ENCODE measurements at places on chromosomes 12 and 14.
A peak's percentile ranks its signal among the peaks of the same experiment; 100 is the strongest.

DNA sequence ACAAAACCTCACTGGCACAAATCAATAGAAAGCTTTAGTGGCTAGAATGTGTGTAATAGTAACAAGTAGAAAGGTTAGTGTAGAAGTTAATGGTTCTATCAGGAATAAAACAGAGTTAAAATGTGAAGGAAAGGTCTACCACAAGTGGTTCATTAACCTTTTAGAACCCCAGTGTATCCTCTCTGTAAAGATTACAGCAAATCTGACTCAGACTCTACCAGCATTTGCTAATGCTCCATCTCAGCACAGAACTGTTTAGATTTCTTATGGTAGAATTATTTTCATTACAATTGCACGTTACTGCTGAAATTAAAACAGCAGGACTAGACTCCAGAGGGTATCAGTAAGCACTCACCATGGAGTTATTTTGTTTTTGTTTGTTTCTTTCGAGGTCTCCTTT, 609.0 kb upstream of the LMO3 start:
- no peak for DNase-seq

DNA sequence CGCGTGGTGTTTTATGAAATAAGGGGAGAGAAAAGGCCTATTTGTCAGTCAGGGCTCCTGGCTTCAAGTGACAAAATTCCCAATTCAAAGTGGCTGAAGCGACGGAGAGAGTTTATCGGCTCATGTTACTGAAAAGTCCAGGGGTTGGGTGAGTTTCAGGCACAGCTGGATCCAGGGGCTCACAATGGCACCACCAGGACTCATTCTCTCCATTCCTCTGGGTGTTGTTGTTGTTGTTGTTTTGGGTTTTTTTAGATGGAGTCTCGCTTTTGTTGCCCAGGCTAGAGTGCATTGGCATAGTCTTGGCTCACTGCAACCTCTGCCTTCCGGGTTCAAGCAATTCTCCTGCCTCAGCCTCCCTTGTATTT, 119.4 kb downstream of the SCARB1 start:
- no peak for DNase-seq

DNA sequence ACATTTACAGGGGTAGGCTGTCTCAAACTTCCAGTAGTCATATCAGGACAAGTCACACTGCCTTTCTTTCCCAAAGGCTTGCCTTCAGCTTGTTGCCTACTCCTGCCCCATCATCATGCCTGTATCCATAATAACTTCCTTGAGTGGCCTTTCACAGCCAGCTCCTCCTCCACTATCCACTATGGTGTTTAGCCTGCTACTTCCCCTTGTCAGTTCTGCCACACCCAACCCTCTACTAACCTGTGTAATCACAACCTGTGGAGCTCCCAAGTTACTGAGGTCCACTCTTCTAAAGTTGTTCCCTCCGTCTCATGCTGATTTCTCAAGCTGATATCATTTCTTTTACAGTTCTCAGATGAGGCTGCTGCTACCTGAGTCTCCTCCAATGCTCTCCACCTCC, 159.9 kb downstream of the BMP4 start:
- no peak for DNase-seq

DNA sequence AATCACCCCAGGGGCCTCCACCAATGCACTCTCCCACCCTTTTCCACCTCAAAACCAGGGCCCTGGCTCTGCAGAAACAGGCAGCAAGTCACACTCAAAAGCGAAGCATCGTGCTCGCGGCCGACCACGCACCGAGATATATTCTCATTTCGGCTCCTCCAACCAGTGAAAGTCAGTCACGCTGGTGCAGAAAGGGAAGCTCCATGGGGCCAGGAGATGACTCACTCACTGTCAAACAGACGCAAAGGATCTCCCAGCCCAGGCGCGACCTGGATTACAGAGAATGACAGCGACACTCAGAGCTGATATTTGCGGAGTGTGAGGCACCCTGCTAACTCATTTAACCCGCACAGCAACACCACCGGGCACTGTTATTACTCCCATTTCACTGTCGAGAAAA, 173.6 kb downstream of the CALM1 start:
- no peak for DNase-seq

GRCh38 chr14:100557658-100558057, 29.6 kb downstream of the BEGAIN start:
- no peak for DNase-seq

- DNase-seq, result peak; percentile 75
These were observed 5.1 kb downstream of the ARHGDIB start for GRCh38 chr12:14956024-14956891.

DNA sequence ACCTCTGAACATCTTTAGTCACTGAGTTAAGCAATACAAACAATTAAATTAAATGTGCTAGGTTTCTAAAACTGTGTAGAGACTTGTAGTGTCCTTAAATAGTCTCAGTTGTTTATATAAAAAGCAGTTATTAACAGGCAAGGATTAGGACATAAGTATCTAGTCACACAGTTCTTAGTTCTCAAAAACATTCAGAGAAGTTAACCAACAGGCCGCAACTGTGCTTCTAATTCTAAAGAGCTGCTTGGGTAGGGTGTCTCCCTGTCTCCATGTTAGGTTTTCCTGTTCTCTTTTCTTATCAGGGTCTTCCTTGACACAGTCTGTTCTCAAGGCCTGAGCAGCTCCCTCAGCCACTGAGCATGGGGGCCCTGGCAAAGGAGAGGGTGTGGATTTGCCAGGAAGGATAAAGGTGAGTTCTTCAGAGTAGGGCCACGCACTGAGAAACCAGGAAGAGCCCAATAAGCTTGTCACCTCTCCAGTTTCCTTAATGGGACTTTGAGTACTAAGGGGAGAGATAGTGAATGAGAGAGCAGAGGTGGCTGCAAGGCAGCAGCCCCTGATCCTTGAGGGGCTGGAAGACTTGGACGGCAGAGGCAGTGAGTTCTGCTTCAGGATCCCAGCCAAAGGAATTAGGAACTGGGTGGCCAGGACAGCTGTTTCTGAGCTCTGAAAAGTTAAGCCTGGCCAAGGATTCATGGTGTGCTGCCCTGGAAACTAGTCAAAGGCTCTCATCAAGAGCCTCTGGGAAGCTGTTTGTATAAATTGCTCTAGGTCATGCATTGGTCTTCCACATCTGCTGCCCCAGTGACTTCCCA, 177.3 kb downstream of the MYRFL start:
- DNase-seq, result no peak

GRCh38 chr14:92253381-92253894, 69.5 kb upstream of the SLC24A4 start:
- DNase-seq, result no peak

- no peak for DNase-seq
These were observed 13.8 kb downstream of the BAG5 start for GRCh38 chr14:103548463-103549351.

- no peak for DNase-seq
These were observed 284.3 kb upstream of the SYT1 start for GRCh38 chr12:78580296-78580695.

GRCh38 chr12:92467886-92468285, 234.9 kb upstream of the PLEKHG7 start:
- no peak for DNase-seq

DNA sequence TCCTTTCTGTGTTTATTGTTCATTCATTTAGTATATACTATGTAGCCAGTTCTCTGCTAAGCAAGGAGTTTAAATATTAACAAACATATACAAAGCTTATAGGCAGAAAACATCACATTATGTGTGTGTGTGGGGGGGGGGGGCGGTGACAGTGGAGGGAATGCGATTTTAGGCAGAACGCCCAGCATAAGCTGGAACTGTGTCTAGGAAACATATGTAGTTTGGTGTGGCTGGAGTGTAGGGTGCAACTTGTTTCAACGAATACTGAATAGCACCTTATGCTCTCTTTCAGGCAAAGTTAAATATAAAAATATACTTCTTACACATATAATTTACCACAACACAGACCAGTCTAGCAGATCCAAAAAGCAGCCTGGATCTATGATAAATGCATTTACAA, 980.6 kb downstream of the SLC6A15 start:
- DNase-seq, result no peak

DNA sequence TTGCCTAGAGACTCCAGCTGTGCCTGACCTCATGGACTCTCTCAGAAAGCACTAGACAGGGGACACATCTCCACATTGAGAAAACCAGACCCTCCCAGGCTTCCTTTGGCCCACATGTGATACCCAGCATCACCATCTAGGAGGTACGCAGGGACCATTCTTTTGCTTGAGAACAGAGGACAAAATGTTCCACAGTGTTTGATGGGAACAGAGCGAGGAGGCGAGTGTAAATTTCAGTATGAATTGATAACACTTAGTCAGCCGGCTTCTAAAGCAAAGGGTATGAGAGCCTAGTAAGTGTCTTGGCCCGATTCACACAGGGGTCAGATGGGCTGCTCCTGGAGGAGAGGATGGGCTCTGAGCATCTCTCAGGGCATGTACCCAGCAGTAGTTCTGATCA, 1052.4 kb downstream of the BCL11B start:
- peak; percentile 53 for DNase-seq

- DNase-seq, result no peak
These were observed 291.6 kb downstream of the DAD1 start for GRCh38 chr14:22297376-22297775.

DNA sequence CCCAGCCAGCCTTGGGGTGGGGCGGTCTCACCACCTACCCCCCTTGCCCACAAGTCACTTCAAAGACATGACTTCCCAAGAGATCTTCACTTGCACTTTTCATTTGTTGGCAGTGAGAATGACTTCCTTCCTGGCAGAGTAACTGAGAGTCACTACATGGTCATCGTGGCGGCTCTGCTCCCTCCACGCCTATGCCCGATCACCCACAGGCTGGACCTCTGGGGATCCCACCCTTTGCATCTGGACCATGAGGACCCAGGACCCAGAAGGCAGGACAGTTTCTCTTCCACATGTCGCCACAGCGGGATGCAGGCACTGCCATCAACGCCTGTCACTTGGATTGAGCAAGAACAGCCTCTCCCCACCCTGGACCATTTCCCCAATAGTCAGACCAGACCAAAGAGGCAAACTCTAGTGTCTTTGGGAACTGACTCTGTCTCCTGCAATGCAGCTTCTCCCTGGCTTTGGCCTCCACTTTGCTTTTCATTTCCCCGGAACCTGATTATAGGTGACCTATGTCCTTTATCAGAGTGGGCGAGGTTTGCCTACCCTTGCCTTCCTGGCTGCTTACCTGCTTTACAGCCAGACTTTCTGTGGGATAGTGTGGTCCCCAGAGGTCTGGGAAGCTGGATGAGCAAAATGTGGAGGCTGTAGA, 3.6 kb downstream of the VDR start:
- no peak for DNase-seq

DNA sequence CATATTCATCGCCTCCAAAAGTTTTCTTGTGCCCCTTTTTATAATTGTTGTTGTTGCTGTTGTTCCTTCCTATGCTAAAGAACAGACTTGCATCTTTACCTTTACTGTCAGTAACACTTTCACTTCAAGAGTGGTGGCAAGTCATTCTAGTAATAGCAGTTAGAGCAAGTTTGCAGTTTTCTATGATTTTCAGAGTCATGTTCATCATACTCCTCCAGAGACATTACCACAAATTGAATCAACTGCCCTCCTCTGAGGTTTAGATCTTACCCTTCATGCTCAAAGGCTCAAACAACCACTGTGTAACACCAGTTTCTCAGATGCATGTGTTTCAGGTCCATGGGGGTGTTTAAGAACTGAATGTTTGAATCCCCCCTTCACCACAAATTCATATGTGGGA, 763.4 kb downstream of the LRFN5 start:
- DNase-seq, result peak; percentile 0

DNA sequence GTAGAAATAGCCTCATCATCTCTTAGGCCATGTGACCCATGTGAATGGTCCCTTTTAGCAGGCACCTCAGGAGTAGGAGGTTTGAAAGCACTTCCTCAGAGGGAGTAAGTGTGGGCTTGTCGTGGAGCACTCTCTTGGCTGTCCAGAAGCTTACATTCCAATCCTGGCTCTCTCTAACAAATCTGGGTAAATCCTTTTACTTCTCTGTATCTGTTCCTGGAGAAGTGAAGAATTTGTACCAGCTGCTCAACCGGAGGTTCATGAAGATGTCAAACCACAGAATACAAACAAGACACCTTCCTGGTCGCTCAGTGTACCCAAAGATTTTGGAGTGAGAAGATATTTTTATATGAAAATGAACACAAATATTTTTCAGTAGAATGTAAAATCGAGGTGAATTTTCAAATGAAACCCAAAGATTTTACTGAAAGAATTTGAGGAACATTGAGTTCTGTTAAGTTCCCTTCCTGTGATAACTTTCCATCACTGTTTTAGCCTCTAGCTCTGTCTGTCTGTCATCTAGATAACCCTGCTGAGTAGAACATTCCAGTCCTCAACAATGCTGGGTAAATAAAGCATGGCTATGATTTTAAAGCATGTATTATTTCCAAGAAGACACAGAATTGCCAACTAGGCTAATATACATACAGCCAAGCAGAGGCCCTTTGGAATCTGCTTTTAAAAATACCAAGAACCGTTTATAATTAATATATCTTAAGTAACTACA, 263.9 kb upstream of the RGS6 start:
- DNase-seq, result no peak
